ENCODE measurements at places on chromosomes 16 and 17.

DNA sequence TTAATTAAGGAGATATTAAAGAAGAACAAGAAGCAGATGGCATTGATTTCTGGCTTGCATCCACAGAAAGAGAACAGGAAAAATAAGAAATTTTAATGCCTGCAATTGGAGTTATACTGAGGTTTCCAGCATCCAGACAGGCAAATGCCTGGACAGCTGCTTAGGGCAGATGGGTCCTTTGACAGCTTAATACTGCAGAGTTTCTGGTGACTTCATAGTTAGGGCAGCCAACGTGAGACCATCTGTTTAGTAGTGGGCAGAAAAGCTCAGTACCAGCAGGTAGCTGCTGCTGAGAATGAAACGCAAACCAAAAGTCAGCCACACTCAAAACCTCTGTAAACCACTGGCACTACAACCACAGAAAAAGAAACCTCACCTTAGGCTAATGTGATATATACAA, 109.8 kb downstream of the CDK5R1 start:
- no peak for DNase-seq

GRCh38 chr17:74702116-74702871, 10.4 kb downstream of the CD300LF start:
- DNase-seq, result no peak

DNA sequence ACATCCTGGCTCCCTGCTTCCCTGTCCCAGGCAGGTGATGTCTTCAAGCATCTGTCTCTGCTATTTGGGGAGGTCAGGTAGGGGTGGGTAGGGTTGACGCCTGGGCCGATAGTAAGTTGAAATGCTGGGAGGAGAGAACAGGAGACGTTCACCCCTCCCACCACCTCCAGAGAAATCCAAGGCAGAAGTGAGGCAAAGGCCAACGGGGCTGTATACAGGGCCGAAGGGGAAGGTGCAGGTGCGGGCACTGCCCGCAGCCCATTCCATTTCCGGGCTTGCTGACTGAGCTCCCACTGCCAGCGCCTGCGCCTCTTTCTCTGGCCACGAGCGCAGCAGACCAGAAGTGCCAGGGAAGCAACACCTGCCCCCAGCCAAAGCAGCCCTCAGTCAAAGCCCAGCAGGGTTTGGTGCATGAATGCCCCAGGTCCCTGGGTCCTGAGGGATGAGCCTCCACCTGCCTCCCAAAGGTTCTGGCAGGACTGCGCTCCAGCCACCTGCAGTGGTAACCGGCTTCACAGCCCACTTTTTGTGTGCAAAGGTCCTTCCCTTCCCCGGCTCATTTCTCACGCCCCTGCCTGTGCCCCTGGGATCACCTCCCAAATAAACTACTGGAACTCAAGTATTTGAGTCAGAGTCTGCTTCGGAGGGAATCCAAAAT, 127.6 kb upstream of the TNRC6C start:
- no peak for DNase-seq

DNA sequence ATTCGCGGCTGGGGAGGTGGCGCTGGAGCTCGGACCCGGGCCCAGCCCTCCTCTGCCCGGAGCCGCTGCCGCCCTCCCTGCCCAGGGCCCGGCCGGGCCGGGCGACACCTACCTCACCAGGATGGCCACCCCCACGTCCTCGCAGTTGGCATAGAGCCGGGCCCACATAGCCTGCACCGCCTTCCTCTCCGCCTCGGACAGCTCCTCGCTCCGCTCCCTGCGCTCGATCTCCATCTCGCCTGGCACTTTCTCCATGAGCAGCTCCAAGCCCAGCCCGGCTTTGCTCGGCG, 276 bp downstream of the CYGB start:
- no peak for DNase-seq

DNA sequence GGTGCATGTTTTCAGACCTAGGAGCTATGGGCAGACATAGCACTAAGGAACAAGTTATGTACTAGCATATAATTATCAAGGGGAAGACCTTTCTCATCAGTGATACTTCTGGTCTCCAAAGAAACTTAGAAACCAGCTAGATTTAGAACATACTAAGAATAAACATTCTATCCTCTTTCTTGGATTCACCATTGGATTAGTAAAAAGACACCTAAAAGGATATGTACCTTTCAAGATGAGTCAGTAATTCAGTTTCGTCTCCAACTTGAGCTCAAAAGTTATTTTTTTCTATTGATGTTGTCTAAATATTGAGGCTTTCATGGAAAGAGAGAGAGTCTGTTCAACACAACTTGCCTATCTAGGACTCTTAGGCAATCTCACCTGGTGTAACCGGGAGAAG, 13.2 kb downstream of the ZNF821 start:
- no peak for DNase-seq

GRCh38 chr17:10729334-10730193, at the start of gene TMEM220:
Gene TMEM220, minus strand, starts transcription at chr17:10730023. Its CDS starts 172 bp downstream, at chr17:10729851.
- no peak for DNase-seq

- no peak for DNase-seq
These were observed 47.3 kb upstream of the DNAH17 start for GRCh38 chr17:78624324-78625151.

DNA sequence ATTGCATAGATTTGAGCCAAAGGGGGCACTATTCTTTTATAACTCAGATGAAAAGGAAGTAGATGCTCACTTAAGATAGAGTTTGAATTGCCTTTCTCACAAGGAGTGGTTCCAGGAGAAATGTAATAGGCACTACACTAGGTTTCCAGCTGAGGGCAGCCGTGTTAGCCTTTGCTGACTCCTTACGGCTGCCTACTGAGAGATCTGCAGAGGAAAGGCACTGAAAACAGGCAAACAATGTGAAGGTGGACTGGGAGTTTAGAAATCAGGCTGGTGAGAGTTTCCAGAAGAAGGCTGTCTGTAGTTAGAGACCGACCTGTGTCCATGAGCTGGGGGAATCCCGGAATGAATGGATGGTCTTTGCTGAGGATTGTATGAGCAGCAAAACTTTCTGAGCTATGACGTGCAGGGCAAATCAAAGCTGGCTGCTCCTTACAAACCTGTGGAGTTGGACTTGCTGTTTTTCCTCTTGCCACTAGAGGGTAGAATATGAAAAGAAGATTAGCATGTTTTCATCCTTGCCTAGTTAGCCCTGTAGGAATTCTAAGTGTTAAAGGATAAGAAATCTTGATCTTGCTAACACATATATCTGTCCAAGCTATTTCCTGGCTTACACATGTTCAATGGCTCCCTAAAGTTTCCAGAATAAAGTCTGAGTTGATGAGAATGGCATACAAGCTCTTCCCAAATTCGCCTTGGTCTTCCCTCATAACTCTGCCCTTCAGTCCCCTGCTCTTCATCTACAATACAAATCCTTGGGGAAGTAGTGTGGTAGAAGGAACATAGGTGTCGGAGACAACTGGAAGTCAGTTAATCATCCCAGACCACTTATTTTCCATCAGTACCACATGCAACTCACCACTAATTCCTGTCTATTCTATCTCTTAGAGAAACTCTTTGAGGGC, 20.1 kb upstream of the TAOK1 start:
- no peak for DNase-seq

DNA sequence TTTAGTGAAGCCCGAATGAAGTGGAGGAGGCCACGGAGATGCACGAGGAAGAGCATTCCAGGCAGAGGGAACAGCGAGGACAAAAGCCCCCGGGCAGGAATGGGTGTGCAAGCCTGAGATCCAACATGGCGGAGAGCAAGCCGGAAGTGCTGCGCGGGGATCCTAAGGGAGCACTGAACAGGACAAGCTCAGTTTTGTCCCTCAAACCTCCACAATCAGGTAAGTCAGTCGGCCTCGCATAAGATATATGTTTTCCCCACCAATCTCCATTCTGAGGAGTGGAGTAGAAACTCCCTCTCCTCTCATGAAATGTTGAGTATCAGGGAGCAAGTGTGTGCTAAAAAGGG, 32.9 kb upstream of the USP22 start:
- no peak for DNase-seq

GRCh38 chr17:79831265-79832217, 7.7 kb downstream of the CBX4 start:
- no peak for DNase-seq

DNA sequence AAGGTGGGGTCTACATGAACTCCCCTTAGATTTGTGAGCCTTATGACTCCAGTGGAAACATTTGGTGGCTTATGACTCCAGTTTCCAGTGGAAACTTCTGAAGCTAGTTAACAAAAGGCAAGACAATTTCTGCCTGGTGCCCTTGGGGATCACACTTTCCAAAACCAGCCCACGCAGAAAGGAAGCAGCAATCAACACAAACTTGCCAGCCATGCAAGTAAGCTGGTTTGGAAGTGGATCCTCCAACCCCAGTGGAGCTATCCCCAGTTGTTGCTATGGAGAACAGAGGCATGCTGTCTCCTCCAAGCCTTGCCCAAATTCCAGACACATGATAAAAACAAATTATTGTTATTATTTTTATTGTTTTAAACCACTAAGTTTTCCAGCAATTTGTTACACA, 130.9 kb downstream of the CDH11 start:
- no peak for DNase-seq

DNA sequence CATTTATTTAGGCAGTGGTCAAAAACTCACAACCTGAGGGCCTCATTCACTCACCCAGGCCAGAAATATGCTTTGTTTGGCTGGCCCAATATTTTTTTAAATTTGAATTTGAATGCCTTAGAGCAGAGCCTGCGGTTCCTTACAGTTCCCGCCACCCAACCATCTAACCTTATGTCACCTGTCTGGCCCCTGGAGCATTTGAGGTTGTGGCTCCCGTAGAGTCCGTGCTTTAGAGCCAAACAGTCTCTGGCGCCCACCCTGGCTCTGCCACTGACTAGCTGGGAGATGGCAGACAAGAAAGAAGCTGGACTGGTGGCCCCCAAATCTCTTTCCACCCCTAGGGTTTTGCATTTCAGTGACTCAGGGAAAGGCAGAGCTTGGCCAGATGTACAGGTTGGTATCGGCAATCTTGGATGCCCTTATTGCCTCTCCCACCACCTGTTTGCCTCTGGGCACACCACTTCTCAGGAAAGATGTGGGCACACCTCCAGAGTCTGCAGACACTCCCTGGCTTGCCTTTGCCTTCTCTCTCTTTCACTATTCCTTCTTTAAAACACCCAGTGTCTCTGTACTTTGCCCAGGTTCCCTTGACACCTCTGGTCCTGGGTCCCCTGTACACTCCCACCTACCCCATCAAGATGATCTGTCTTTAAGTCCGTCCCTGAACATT, 1.9 kb upstream of the MAP3K14 start:
- DNase-seq, result no peak

DNA sequence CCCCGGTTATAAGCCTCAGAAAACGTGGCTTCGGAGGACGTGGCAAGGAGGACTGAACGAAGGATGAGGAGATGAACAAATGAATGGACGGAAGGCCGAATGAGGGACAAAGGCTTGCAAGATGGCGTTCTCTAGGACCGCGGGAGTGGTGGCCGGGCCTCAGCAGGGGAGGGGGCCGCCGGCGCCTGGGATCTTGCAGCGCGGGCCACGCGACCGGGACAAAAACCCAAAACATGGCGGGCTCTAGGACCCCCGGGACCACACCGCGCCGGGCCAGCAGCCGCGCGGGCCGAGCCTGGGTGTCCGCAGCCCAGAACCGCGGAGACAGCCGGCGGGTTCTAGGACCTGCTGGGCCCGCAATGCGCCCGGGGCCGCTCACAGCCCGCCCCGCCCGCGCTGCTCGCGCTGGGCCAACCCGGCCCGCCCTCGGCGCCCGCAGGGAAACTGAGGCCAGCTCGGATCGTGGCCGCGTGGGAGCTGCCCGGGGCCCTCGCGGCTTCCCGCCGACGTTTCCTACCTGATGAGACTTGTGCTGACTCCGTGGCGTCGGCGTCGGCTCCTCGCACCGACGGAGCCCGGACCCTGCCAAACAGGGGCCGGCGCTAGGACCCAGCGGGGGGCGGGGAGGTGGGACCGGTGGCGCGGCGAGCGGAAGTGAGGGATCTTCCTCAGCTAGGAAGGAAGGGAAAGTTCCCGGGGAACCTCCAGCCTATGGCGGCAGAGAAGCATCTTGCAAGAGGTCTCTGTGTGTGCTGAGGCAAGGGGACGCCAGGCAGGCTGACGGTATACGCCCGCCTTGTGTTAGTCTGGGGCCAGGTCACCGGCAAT, 684 bp downstream of the ZNF668 start:
- DNase-seq, result peak; percentile 56

DNA sequence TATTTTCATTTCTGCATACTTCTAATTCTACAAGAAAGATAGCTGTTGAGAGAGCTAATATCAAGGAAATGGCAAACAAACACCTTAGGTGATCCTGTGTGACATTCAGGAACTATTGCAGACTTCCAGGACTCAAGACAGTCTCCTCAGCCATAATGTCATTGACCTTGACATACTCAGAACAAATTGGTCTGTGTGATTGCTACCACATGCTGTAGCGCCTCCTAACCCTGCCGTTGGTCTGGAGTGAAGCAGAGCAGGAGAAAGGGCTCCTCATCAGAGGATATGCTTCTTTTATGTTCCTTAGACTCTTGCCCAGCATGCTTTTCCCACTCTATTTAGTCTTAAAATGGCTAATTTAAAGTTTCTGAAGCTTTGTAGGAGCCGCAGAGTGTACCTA, 194.2 kb upstream of the TBX2 start:
- no peak for DNase-seq

GRCh38 chr17:50519141-50519834, 11.0 kb downstream of the MYCBPAP start:
- no peak for DNase-seq

GRCh38 chr17:61986898-61987297, 59.1 kb upstream of the INTS2 start:
- DNase-seq, result no peak

- DNase-seq, result no peak
These were observed 7.4 kb downstream of the NAGLU start for GRCh38 chr17:42543190-42544079.

DNA sequence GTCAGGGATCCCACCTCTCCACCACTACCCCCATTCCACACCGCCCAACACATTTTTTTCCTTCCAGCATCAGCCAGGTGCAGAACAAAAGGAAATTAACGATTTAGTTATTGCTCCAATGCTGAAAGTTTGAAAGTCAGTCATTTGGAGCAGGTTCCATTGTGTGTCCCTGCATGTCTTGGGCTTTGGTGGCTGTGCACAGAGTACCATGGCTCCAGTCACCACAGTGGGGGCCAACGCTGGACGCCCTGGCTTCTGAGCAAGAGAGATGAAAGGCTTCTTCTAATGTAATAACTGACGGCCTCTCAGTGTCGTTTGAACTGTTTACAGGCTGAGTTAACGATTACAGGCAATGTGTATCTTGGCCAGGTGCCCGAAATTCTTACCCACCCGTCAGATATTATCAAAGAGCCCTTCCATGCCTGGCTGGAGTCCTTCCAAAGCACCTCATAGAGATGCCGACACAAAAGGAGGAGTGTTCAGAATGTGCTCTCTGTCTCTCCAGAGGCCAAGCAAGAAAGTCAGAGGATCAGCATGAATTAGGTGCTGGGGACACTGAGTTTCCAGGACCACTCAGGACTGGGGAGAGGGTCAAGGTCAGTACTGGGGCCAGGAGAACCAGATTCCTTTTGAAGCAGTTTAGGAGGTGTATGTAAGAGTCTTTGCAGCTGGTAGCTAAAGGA, 25.9 kb downstream of the RNF43 start:
- DNase-seq, result no peak

DNA sequence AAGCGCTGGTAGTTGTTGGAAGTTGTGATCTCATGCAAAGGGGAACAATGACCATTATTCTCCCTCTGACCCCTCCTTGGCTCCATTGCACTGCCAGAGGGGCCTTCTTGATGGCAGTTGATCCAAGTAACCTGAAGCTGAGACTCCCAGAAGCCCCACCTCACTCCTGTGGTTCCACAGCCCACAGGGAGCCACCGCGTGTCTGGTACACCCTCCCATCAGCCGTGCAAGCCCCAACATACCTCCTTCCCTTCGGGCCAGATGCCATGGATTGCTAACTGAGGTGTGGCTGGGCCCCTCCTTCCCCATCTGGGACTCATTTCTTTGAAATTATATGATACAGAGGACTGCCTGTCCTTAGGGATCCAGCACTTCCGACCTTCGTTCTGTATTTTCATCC, 17.8 kb downstream of the SAP30BP start:
- no peak for DNase-seq

GRCh38 chr17:58337600-58338453, 9.2 kb upstream of the TSPOAP1 start:
- peak; percentile 87 for DNase-seq

All from stimulated activated CD4-positive, alpha-beta T cell treated with anti-CD3 and anti-CD28 coated beads, TNF-alpha, amount 100 ng/mL, for 1 hour (primary cell).